ENCODE measurements at places on chromosomes 6 and 20. TPM values are rescaled to one million over a fixed set of nuclear protein-coding genes. Genes with fewer than 3 reads are reported as not detected.

Gene GABRR1
- total RNA-seq: not detected

Gene XKR7
- 0.05 TPM for total RNA-seq

Gene PSMB9
- 11.7 TPM for total RNA-seq

Gene RBL1
- total RNA-seq: 14.7 TPM

Gene SMLR1
- 38.4 TPM for total RNA-seq

Gene ANKRD60
- not detected for total RNA-seq

Gene NMBR
- not detected for total RNA-seq

Gene SYCP2
- 0.84 TPM for total RNA-seq

Gene PGC
- not detected for total RNA-seq

Gene DZANK1
- total RNA-seq: 0.84 TPM

Gene DNAAF9
- total RNA-seq: 4.4 TPM

Gene HLA-B
- 341 TPM for total RNA-seq

DNA sequence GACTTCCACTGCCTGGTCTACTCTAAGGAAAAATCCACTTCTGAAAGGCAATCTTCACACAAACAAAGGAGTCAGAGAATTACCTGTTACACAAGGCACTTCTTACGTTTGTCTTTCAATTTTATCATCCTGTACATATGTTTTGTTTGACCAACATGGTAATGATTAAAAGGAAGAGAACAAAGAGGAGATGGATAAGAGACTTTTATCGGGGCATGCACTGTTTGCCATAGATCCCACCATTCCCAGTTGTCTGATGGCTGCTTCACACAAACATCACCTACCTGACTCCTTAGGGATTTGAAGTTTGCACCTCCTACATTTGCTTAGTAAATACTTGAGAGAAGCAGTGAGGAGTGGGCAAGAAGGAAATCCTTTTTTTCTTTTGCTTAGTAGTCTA lies 87.1 kb downstream of the BFSP1 start:
- no peak for DNase-seq

GRCh38 chr6:34459899-34460593 lies 5.8 kb upstream of the PACSIN1 start:
- peak; percentile 47 for DNase-seq

DNA sequence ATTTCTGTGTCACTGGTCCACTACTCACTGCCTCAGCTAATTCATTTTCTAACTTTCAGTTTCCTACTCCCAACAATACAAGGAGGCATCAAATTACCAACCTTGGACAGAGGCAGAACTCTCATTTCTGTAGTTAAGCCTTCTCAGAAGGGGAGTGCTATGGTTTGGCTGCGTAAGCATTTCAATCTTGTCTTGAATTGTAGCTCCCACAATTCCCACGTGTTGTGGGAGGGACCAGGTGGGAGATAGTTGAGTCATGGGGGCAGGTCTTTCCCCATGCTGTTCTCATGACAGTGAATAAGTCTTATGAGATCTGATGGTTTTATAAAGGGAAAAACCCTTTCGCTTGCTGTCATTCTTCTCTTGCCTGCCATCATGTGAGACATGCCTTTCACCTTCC lies 22.9 kb downstream of the HLA-DRA start:
- no peak for DNase-seq

DNA sequence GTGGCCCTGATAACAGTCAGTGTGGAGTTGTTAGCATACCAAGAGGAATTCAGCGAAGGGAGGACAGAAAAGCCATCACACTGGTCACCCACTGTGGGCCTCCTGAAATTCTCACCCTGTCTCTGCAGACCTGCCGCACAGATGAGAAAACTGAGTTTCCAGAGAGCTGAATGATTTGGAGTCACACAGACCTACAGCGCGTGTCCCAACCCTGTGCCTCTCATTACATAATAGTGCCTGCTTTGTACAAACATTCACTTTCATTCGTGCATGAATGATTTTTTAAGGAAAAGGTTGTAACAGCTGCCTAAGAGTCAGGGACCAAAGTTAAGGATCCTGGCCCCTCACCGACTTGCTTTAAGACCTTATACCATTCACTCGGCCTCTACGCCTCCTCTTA lies 62.7 kb downstream of the THBS2 start:
- DNase-seq: no peak

GRCh38 chr20:62405108-62405980 lies 1.7 kb downstream of the CABLES2 start:
- DNase-seq: no peak

GRCh38 chr20:50416269-50417022 lies 93.7 kb upstream of the PTPN1 start:
- no peak for DNase-seq

- DNase-seq: no peak
Observed at GRCh38 chr6:5598123-5598522, 336.8 kb downstream of the FARS2 start.

- no peak for DNase-seq
Observed at GRCh38 chr6:87858440-87858839, 156.4 kb upstream of the AKIRIN2 start.

DNA sequence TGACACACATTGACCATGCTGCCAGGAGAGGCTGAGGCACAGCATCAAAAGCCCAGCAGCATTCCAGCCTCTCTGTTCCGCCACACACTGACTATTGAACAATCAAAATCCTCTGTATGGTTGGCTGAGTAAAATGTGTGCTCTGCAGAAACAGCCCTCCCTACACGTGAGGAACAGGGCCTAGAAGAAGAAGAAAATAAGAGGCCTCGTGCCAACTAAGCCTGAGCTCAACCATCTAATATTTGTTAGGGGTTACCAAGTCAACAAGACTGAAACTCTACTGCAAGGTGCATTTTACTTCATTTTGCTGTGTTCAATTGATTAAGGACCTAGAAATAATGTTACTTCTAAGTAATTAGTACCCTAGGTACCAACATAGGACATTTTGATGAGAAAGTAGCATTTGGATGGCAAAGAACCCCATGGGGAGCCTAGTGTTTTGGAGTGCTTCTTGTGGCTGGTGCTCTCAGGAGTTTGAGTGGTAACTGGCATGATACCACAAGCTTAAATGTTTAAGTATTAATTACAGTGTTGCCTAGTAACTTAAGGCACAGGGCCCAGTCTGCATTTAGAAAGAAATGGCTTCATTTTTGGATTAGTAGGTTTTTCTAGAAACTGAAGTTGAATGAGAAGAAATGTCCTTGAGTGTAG lies 146.6 kb upstream of the PLN start:
- DNase-seq: no peak

DNA sequence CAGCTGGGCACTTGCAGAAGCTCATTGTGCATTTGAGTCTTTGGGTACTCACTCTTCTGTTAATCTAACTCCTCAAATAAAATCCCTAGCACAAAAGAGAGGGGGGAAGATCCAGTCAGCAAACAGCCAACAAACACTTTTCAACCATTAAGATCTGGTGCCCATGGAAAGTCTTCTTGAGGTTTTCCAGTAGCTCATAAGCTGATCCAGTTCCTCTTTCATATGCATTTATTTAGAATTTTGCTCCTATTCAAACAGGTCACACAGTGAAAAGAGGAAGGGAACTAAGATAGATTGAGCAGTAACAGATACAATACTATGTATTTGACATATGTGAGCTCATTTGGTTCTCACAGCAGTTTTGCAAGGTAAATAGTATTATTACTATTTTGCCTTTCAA lies 38.6 kb downstream of the HLA-DPB1 start:
- no peak for DNase-seq

GRCh38 chr6:53244399-53244931 lies 95.8 kb upstream of the GCM1 start:
- DNase-seq: no peak

GRCh38 chr6:31116661-31117385 lies 2.2 kb downstream of the PSORS1C1 start:
- DNase-seq: no peak

DNA sequence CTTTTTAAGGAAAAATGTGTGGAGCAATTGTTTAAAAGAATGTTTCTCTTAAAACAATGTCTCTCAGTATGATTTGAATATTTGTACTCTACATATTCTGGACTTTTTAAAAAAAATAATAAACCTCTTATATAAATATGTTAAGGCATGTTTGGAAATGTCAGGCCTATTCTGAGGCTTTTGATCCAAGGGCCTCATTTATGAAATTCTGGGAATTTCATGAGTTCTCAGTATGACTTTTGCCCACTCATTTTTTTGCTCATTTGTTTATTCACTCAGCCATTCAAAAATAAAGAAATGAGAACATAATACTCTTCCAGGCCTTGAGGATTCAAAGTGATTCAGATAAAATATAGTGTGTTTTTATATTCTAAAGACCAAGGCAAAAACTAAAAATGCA lies 60.4 kb downstream of the DOK5 start:
- DNase-seq: no peak

GRCh38 chr6:40721271-40721952 lies 134.2 kb upstream of the LRFN2 start:
- no peak for DNase-seq

GRCh38 chr20:45470937-45471336 lies 1.4 kb downstream of the WFDC2 start:
- DNase-seq: no peak

GRCh38 chr6:43608310-43608763 lies 20.7 kb downstream of the GTPBP2 start:
- DNase-seq: peak; percentile 75

DNA sequence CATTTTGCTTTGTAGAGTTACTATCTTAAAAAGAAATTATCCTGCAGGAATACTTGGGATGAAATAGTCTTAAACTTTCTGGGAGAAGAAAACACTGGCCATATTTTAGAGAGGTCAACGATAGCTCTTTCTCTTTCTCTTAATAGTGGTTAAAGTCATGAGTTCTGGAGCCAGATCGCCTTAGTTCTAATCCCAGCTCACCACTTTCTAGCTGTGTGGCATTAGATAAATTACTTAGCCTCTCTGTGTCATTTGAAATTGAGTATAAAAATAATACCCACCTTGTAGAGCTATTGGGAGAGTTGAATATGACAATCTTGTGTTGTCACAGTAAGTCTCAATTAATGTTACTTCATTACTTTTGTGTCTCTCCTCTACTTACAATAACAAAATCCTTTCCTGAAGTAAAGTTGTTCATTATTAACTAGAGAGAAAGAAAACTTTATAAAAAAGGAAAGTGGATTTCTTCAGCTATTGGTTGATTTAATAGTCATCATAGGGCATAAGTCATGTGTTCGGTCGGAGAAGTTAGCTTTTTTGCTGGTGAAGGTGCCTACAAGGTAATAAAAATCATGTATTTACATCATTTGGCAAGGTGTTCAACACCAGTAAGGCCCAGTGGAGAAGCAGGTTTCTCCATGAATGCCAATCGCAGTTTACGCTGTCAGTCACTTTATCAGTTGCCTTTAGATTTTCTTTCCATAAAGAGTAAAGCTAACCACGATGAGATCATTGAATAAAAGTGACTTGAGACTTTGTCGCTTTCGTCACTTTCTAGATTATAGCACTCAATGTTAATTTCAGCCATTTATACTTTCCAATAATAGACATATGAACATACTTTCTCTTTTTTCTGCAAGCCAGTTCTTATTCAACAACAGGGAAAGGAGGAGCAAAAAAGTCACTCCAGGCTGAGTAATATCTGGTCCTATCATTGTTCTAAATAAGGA lies 2.0 kb downstream of the NEDD9 start:
- DNase-seq: no peak

GRCh38 chr20:18904192-18904591 lies 90.6 kb downstream of the SCP2D1 start:
- DNase-seq: no peak

- no peak for DNase-seq
Observed at GRCh38 chr6:4503700-4504099, 272.5 kb upstream of the CDYL start.

DNA sequence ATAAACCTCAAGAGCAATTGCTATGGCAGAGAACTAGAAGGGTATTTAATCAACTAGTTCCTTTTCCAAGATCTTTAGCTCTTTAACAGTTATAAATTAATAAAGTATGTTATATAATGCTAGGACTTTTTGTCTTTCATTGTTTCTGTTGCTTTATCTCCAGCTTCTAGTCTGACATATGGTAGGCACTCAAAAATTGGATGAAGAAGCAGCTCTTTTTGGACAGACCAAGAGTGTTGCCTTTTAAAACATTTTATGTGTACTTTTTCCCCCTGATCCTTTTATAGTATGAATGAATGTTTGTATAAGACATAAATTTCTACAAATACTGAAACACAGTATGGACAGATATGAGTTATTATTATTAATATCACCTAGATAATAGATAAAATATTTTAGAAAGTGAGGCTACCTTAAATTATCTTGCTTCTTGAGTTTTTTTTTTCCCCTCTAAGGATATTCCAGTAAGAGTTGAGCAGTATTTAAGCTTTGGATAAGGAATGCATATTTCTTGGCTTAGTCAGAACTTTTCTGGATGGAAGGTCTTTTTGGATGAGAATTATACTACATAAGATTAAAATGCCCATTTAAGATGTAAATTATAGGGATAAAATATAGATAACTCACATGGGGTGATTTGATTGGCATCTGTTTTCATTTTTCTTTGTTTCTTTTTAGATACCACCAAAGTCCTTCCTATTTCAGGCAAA lies 16.6 kb downstream of the LAMA2 start:
- DNase-seq: no peak

GRCh38 chr20:2380601-2381000 lies at the start of gene TGM6:
TGM6 (plus strand) TSS chr20:2380901; CDS start chr20:2380969, 68 bp downstream.
- no peak for DNase-seq

- no peak for DNase-seq
Observed at GRCh38 chr6:138959521-138959920, 28.5 kb downstream of the REPS1 start.

GRCh38 chr20:32429343-32429742 lies 71.2 kb downstream of the ASXL1 start:
- no peak for DNase-seq

- no peak for DNase-seq
Observed at GRCh38 chr6:11491596-11492463, 45.7 kb upstream of the TMEM170B start.

GRCh38 chr6:95545686-95546085 lies 31.6 kb upstream of the MANEA start:
- no peak for DNase-seq

GRCh38 chr6:126767711-126768110 lies 350.8 kb upstream of the RSPO3 start:
- DNase-seq: no peak

GRCh38 chr20:19992996-19993908 lies 23.9 kb upstream of the NAA20 start:
- DNase-seq: no peak

GRCh38 chr6:95286874-95287273 lies 290.5 kb upstream of the MANEA start:
- no peak for DNase-seq

DNA sequence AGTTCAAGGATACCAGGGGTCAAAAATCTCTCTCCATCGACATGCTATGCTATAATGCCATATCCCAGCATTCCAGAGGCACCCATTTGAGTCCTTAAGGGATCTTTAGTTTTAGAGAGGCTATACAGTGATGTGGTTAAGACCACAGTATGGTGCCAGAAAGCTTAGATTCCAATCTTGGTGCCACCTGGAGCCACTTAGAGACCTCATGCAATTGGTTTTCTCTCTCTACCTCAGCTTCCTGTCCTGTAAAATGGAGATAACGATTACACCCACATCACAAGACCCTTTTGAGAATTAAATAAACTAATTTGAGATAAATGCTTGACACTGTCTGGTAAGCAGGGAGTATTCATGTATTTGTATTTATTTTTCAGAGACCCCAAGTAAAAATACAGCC lies 39.0 kb downstream of the PLAGL1 start:
- no peak for DNase-seq

Data from liver (tissue), 10 donors.